Substantia nigra (tissue), 51 donors: ENCODE measurements at places on chromosomes 1 and 21.

- DNase-seq: no peak
Observed at GRCh38 chr1:7611421-7612010, 159.6 kb upstream of the VAMP3 start.

DNA sequence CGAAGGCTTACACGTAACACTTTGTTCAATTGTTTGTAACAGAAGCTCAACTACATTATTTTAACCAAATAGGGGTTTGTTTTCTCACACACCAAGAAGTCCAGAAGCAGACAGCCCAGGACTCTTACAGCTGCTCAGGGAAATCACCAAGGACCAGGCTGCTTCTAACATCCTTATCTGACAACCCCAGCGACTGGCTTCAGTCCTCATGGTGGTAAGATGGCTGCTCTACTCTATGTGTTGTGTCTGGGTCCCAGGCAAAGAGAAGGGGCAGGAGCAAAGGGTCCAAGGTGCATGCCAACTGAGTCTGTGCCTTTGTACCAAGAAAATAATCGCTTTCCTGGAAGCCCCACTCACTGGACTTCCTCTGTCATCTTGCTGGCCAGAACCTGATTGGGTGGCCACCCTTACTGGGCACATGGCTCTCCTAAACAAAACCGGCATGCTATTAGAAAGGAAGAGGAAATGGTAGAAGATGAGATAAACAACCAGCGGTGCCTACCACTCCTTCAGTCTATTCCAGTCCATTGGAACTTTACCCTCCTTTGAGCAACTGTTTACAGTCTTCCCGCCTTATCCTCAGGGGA lies 34.1 kb upstream of the LRRC8D start:
- no peak for DNase-seq

- DNase-seq: no peak
Observed at GRCh38 chr1:218965821-218966220, 207.9 kb upstream of the LYPLAL1 start.

- DNase-seq: no peak
Observed at GRCh38 chr1:65606426-65606825, 186.0 kb downstream of the LEPR start.

DNA sequence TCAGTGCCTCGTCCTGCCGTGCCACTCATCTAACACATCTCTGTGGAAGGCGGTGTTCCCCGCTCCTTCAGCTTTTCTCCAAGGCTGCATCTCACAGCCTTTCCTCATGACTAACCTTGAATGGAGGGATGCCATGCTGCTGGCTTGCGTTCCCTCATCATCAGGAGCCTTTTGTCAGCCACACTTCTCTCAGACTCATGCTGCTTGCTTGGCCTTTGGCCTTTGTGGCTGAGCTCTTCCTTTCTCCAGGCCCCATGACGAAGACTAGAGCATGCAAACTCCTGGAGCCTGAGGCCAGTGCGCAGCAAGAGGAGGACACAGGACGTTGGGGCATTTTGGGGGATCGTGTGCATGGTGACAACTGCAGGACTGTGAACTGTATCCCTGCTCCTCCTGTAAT lies 70.8 kb downstream of the SYT2 start:
- no peak for DNase-seq

- DNase-seq: no peak
Observed at GRCh38 chr1:64941461-64942117, 24.8 kb downstream of the JAK1 start.

DNA sequence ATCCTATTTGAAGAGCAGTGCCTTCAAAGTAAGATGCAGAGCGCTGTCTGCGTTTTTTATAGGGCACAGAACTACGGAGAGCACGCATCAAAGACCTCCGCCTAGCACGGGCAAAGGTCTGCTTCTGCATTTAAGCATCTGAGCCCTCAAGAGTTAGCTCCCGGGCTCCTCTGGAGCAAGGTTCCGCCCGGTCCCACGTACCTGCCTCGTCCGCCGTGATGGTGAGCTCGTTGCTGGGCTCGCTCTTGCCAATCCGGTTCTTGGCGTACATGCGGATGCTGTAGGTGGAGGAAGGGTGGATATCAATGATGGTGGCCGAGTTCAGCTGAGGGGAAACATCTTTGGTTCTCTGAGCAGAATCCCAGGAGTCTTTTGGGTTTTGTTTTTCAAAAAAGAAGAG lies 311.5 kb downstream of the PCP4 start:
- DNase-seq: no peak

DNA sequence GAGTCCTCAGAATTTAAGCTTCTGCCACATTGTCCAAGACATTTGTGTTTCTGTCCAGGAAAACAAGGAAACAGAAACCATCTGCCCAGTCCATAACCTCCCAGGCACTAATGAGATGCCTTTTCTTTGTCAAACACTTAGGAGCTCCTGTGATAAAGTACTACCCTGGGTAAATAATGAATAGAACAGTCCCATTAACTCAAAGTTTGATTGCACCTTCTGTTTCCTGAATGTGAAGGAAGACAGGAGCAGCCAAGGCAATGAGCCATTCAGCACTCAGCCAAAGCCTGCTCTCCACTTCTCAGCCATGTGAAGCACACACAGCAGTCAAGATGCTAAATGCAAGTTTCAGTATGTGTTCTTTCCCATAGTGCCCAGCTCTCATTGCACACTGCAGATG lies 199.8 kb downstream of the SEC16B start:
- no peak for DNase-seq

DNA sequence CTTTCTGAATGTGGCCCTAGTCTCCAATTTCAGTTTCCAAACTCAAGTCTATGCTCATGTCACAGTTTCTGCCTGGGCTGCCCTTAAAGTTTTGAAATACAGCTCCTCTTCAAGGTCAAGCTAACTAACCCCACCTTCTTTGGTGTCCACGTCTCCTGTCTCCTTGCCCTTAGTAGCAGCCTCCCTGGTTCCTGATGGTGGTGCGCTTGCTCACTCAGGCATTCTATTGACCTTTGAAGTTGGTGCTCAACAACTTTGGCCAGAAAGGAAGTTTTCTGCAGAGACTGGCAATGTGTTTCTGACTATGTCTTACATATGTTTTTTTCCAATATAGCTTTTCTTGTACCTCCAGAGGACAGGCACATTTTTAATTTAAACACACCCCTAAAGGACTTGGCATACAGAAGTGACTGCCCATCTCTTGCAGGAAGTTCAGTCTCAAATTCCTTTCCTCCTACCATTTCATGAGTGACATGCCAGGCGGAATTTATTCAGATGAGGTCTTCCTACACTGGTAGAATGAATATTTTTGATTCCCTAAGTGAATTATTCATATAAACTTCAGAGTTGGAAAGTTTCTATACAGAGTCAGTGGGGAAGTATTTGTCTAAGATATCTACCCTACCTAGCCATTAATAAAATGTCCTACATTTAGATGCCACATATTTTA lies 364.3 kb upstream of the USP24 start:
- DNase-seq: no peak

DNA sequence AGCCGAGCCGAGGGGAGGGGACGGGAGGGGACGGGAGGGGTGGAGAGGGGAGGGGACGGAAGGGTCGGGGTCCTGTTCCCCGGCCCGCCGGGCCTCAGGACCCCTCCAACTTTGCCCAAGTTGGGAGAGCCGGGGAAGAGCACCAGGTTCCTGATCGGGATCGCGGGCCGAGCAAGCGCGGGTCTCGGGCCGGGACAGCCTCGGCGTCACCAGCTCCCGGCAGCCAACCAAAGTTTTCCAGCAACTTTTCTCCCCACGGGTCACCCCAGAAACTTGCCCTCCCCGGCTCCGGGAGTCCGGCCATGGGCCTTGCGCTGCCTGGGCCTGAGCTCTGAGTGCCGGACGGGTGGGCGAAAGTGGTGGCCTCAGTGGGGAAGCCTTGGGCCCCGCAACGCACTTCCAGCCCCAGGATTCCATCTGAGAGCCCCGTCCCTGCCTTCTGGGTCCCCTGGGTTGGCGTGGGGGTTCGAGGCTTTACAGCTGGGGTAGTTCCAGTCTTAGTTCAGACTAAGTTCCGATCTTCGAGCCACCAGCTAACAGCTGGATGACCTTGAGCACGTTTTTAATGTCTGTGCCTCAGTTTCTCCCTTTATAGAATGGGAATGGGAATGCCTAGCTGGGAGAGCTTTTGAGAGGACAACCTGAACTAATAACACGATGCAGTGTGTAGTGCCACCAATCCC lies 458 bp downstream of the ZC3H12A start:
- DNase-seq: no peak

GRCh38 chr1:180256341-180257027 lies 26.4 kb downstream of the LHX4 start:
- no peak for DNase-seq

GRCh38 chr1:202942426-202942825 lies 15.4 kb upstream of the KLHL12 start:
- no peak for DNase-seq

GRCh38 chr1:68149907-68150306 lies 82.4 kb downstream of the WLS start:
- DNase-seq: no peak

DNA sequence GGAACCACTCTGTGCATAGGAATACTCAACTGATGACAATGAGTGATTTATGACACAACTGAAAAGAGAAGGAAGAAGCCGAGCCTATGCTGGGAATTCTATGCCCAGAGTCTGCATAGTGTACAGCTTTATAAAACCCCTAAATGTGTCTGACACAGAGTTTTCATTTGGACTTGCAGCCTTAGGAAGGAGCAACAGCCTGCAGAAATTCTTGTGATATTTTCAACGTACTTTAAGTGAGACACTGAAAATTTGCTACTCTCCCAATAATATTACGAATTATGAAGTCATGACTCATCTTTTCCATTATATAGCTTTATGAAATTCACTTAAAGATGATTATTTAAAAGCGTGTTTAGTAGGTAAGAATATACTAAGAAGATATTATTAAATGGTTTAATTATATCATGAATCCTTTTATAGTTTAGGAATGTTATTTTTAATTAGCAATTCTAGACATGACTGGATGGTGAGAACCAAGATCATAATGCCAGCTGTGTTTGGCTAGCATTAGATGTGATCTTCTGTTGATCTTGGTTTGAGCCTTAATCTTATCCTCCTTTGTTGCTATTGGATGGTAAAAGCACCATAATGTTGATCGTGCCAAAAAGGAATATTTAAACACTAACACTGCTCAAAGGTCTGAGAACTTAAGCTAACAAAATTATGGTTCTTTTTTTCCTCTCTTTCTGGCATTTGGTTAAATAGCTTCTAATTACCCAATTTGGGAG lies 785.1 kb upstream of the ADGRL4 start:
- no peak for DNase-seq

DNA sequence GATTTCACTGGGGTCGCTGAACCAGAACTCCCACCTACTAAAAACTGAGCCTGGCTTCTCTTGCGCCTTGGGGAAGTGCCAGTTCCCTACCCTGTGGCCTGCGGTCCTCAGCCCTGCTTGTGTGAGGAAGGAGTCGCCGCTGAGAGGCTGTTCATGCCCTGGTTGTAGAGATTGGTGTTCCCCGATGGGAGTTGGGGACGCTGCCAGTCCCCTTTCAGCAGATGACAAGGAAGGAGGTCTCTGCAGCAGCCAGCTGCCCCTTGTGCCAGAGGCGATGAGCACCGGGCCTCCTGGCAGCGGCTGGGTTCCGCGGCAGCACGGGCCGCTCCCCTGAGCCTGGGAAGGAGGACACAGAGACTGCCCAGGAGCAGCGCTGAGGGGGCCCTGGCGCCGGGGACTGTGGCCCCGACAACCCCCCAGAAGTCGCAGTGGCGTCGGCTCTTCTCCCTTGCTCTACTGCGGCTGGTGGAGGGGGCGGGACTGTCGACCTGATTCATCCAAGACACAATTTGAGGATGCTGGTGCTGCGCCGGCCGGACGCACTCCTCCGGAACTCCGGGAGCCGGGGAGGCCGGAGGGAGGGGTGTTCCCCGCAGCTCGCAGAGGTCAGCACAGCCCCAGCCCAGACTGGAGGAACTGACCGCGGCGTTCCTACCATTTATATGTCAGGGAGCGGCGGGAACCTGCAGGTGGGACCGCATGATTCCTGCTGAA lies 12.0 kb upstream of the ADORA3 start:
- no peak for DNase-seq

GRCh38 chr1:51833700-51834099 lies 44.8 kb downstream of the NRDC start:
- no peak for DNase-seq

GRCh38 chr1:223208164-223209076 lies 65.4 kb upstream of the TLR5 start:
- no peak for DNase-seq

DNA sequence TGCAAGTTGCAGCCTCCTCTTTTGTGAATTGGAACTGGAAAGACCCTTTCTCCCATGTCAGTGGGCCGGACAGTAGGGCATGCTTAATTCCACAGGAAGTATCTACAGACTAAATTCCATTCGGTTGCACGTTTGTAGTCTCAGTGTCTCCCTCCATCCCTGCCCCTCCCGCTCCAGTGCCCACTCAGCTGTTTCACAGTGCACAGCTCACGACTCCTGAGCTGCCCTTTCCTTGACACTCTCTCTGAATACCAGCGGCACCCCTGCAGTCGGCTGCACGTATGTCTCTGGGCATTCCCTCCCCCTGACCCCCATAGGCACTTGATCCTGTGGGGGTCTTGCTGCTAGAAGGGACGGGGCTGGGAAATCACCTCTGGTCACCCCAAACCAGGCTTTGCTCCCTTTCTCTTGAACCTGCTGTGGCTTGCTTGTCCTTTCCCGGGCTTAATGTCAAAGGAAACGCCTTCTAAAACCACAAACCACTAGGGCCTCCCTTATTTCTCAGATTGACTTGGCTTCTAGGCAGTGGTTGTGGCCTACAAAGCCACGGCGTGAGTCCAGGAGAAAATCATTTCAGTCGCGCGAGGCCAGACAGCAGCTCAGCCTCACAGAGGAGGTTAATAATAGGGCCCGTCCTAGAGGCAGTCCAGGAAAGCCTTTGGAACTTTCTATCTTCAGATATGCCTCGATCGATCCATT lies 365.3 kb upstream of the PROX1 start:
- DNase-seq: no peak

DNA sequence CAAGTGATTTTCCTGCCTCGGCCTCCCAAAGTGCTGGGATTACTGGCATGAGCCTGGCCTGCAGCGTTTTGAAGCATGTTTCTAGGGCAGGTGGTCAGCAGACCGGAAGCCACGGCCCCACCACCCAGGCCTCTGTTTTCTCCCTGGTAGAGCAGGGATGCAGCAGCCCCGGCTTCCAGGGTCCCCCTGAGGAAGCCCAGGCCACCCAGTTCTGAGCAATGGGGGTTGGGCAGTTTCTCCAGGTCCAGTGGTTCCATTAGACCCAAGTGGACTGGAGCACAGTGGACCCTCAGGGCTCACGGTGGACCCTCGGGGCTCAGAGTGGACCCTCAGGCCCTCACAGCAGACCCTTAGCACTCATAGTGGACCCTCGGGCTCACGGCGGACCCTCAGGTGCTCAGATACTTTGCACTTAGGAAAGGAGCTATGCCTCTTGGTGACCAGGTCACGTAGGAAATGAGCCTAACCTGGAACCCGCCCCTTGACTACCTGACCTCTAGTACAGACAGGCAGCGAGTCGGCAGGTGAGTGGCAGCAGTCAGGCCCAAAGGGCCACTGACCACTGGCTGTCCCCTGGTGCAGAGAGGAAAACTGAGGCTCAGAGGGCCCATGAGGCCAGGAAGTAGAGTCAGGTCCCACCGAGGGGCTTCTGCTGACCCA lies 4.6 kb upstream of the FNDC10 start:
- DNase-seq: no peak
